ENCODE measurements at places on chromosomes 2 and 18.

DNA sequence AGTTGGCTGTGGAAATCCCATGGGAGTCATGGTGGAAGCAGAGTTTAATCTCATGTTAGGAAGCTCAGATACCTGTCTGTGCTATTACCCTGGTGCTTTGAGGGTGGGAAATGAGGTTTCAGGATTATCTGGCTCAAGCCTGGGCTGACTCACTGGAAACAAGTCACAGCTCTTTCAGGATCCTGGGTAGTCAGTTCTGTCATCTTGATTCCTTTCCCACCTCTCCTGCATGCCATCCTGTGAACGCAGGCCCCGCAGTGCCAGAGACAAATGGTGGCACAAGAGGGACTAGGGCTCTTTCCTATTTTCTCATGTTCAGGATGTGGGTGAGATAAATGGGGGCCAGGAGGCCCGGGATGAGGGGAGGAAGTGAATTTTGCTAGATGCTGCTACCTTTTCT, 3.7 kb upstream of the FAM136A start:
- no peak for DNase-seq

DNA sequence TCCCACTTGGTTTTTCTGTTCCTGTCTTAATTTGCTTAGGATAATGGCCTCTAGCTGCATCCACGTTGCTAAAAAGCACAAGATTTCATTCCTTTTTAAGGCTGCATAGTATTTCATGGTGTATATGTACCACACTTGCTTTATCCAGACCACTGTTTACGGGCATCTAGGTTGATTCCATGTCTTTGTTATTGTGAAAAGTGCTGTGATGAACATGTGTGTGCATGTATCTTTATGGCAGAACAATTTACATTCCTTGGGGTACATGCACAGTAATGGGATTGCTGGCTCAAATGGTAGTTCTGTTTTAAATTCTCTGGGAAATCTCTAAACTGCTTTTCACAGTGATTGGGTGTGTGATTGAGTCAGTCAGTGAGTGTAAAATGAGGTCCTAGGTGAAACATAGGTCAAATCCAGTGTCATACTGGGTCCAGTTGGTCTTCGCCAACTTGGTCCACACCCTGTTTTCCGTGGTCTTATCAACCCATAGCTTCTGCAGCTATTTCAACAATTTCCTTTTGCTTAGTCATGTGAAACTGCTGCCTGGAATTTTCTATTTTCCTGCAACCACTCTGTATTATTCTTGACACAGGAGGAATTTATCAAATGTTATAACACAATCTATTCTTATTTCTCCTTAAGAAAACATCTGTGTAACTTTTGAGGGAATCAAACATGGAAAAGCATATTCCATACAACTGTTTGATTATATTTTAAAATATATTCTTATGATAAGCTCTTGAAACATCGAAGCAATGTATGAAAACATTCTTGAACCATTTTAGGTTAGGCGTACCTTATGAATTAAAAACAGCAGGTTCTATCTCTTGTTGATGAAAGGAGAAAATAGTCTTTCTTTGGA, 82.9 kb downstream of the ADCYAP1 start:
- DNase-seq = no peak

DNA sequence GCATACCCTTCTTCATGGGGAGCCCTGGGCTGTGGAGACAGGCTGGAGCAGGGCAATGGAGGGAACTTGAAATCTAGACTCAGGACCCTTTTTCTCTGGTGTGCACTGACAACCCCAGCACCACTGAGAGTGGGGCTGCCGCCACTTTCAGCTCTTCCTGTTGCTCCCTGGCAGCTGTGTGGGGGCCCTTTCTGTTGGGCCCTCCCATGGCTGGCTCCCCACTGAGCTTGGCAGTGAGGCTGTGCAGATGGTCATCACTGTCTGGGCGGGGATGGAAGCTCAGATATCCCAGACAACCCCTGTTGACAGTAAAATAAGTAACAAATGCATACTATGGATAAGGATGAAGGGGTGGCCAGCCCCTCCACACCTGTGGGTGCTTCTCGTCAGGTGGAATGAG, 6.7 kb downstream of the MYO7B start:
- DNase-seq = no peak

GRCh38 chr2:69715964-69716363, 26.0 kb upstream of the ANXA4 start:
- no peak for DNase-seq

GRCh38 chr2:68475110-68475509, 7.7 kb downstream of the APLF start:
- no peak for DNase-seq

DNA sequence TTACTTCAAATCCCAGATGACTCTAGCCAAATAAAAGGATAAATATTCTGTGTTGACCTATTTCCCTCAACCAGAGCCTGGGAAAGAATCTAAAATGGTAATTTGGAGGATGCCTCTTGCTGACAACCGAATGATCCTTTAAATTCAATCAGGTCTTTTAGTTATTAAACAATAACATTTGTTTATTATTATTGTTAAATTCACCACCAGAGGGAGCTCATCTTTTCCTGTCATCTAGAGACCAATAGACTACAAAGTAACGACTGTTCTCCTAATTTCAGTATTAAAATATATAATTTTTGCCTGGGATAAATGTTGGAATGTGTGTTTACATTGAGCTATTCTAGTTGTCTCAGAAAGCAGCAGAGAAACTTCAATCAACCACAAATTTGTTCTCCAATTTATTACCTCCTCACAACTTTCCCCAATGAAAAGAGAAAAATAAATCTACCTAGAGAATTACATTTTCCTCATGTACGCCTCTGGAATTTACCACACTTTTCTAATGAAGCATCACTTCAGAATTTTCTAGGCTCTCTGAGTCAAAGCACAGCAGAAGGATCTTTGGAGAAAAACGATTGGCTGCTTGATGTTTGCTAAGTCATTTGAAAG, 142.7 kb downstream of the SCG2 start:
- DNase-seq = peak; percentile 42

DNA sequence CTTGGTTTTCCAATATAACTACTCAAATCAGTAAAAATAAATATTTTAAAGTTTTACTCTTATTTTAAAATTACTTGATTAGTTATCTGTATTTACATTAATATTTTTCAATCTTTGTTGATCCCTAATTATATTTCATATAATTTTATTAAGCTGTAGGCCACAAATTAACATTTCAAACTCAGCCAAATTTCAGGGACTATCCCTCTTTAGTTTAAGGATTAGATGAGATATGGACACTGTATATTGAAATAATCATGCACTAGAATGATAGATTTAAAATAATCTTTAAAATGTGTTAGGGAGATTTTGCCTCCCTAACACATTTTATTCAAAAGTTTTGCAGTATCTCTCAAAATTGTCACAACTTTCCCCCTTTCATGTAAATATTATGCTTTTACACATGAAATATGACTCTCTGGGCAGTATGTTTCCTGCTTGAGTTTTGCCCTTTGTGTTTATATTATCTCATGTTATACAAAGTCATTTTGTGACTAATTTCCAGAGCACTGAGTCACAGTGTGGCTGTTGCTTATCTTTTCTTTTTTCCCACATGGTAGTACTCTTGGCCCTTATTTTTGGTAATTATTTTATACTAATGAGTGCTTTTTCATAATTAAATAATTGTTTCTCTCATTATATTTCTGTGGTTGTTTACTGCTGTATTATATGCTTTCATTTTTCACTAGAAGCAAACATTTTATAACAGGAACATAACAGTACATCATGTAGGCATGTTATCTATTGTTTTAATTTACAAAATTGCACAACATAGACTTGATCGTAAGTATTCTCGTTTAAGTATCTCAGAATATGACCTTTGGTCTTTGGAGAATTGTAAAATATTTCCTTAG, 1.2 kb downstream of the TFPI start:
- no peak for DNase-seq

DNA sequence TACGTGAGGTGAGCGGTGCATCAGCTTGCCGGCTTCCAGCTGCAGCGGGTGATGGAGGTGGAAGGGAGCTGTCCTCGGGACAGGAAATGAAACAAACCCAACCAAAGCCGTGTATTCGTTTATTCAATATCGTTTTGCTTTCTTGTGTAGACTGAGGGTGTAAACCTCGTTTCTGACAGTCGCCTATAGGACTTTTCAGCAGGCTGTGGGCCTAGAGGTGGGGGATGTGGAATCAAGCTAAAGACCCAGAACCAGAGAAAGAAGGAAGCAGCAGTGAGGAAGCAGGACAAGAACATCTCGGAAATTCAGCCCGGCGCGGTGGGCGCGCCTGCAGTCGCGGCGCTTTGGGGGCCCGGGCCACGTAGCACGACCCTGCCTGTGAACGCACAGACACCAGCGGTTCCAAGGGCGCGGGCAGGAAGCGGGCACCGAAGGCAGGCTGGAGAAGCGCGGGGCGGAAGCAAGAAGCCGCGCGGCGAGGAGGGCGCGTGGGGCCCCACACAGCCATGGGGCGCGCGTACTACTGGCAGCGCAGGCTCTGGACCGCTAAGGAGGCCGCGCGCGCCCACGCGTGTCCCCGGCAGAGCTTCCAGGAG, 755 bp upstream of the ATP9B start:
- DNase-seq = peak; percentile 9

GRCh38 chr2:48541666-48542389, 11.9 kb downstream of the STON1 start:
- no peak for DNase-seq

DNA sequence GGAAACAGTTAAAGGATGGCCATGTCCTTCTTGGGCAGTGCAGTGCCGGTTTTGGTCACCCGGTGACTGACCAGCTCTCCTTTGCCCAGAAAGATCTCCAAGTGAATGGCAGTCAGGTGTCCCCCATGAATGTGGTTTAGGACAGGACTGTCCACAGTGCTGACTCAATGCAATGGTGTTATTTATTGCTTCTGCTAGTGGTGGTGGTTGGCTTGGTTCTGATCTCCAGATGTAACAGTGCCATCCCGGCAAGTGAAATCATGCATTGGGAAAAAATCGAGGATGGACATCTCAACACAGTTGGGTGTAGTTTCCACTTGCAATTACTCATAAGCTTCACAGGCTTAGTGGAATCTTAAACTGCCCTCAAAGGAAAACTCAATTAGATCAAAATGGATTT, 81.9 kb downstream of the TGOLN2 start:
- DNase-seq = no peak

- no peak for DNase-seq
These were observed 297.9 kb downstream of the SOX11 start for GRCh38 chr2:5990086-5990485.

DNA sequence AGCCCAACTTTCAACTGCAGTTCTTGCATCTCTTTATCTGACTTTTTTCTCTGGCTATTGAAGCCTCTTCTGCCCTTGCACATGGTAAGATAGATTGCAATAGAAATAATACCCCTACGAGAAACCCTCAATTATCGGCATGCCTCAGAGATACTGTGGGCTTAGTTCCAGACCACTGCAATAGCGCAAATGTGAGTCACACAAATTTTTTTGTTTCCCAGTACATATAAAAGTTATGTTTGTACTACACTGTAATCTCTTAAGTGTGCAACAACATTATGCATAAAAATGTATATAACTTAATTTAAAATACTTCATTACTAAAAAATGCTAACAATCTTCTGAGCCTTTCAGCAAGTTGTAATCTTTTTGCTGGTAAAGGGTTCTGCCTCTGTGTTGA, 124.7 kb downstream of the PDE1A start:
- peak; percentile 84 for DNase-seq

- no peak for DNase-seq
These were observed 210.9 kb upstream of the REV1 start for GRCh38 chr2:99700482-99701398.

GRCh38 chr2:112962308-112963175, 15.3 kb upstream of the IL36G start:
- DNase-seq = no peak

GRCh38 chr2:112691881-112692281, 28.9 kb upstream of the NT5DC4 start:
- no peak for DNase-seq

GRCh38 chr2:40367652-40368051, 84.2 kb downstream of the SLC8A1 start:
- no peak for DNase-seq

DNA sequence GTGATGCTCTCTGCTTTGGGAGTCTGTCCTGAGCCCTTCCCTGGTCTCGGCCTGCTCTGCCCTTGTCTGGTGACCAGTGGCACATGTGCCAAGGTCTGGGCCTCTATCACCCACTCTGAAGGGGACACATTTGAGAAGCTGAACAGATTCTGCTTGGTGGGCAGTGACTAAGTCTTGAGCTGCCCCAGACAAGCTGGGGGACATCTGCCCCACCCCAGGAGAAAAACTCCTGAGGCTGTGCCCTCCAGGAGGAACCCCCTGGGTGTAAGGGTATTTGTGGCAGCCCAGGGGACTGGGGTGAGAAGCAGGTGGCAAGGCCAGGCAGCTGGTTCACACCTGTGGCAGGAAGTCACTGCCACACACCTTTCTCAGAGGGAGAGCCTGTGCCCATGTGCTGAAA, 342.1 kb downstream of the DYSF start:
- DNase-seq = no peak

GRCh38 chr2:47422560-47422959, 19.6 kb downstream of the MSH2 start:
- DNase-seq = no peak

GRCh38 chr2:9191041-9191481, 15.6 kb upstream of the ASAP2 start:
- DNase-seq = no peak

DNA sequence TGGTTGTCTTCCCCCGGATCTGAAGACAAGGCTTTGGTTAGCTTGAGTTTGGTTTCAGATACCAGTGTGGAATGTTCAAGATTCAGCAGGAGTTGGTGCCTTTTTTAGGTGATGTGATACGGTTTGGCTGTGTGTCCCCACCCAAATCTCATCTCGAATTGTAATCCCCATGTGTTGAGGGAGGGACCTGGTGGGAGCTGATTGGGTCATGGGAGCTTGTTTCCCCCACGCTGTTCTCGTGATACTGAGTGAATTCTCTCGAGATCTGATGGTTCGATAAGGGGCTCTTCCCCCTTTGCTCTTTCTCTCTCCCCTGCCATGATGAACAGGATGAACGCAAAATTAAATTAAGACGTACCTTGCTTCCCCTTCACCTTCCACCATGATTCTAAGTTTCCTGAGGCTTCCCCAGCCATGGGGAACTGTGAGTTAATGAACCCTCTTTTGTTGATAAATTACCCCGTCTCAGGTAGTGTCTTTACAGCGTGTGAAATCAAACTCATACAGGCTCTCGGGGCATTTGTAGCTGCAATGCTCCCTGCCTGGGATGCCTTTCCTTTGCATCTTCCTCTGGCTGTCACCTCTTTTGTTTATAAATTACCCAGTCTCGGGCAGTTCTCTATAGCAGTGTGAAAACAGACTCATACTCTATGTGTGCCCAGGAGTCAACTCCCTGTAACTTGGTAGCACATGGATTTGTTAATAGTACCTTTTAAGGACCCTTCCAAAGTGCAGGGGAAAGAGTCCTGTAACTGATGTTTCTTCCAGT, 21.3 kb downstream of the PDCD1 start:
- DNase-seq = no peak

DNA sequence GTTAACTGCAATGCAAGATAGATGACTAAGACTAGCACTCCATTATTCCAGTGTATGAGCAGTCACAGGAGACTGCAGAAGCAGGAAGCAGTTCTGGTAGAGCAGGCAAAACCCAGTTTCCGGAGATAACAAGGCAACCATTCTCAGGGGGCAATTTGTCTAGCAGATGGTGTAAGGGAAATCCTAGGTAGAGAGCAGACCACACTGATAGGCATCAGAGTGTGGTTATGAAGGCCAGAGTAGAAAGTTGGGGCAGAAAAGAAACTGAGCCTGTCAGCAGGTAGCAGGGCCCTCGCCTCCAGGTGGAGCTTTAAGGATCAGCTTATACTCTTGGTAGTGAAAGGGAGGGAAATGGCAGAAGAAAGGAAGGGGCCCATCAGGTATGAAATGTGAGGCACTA, 164.4 kb downstream of the PDE11A start:
- DNase-seq = no peak

GRCh38 chr2:127107622-127107999, 657 bp upstream of the BIN1 start:
- peak; percentile 32 for DNase-seq

GRCh38 chr2:20543469-20544152, 96.7 kb downstream of the RHOB start:
- peak; percentile 38 for DNase-seq

All from NCI-H2227 treated with DMSO at 0.1 percent for 48 hours (cell line).